ENCODE measurements at places on chromosomes 1 and 21. TPM values are rescaled to one million over a fixed set of nuclear protein-coding genes. Genes with fewer than 3 reads are reported as not detected.

Gene ADCY10
- 0.26 TPM for total RNA-seq

Gene OR2T29
- total RNA-seq: not detected

Gene OR2L3
- not detected for total RNA-seq

Gene SUSD4
- total RNA-seq: not detected

Gene ARHGAP30
- total RNA-seq: under 0.01 TPM

Gene SHISA4
- 13.9 TPM for total RNA-seq

Gene CREG1
- total RNA-seq: 18.7 TPM

Gene CELA3A
- total RNA-seq: not detected

Gene GSTM1
- 11.4 TPM for total RNA-seq

Gene SLC9C2
- total RNA-seq: not detected

Gene GPR137B
- total RNA-seq: 11.3 TPM

Gene ADAMTSL4
- 6.3 TPM for total RNA-seq

Gene HTR6
- 0.13 TPM for total RNA-seq

Gene KCNA2
- total RNA-seq: not detected

Gene HCRTR1
- 0.26 TPM for total RNA-seq

Gene PRDM16
- total RNA-seq: 47.1 TPM

Gene USF1
- total RNA-seq: 80.6 TPM

Gene EPHB2
- 3.2 TPM for total RNA-seq

Gene OR2L8
- not detected for total RNA-seq

Gene FAM151A
- not detected for total RNA-seq

Gene FAM3B
- not detected for total RNA-seq

Gene PRAMEF1
- not detected for total RNA-seq

Gene C1orf87
- not detected for total RNA-seq

Gene TBX15
- total RNA-seq: 0.25 TPM

Gene KIF17
- total RNA-seq: 0.19 TPM

Gene AMY2A
- total RNA-seq: not detected

Gene AXDND1
- 0.26 TPM for total RNA-seq

Gene COL11A1
- total RNA-seq: not detected

Gene RGS7
- total RNA-seq: 0.81 TPM

All from aortic smooth muscle cell (primary cell).